ENCODE measurements at places on chromosomes 1 and 21. TPM values are rescaled to one million over a fixed set of nuclear protein-coding genes. Genes with fewer than 3 reads are reported as not detected.

SPRR2A gene
- not detected for total RNA-seq

GLRX2 gene
- 4.7 TPM for total RNA-seq

ATP5PB gene
- total RNA-seq = 92.1 TPM

F3 gene
- 73.6 TPM for total RNA-seq

TTC4 gene
- total RNA-seq = 17.2 TPM

CD52 gene
- total RNA-seq = not detected

OR2AK2 gene
- total RNA-seq = not detected

GRCh38 chr1:54131419-54131818 lies 21.4 kb downstream of the CDCP2 start:
- DNase-seq = no peak
- H3K4me1 ChIP-seq = no peaks in the 10 kb centered on the region
- no peaks in the 10 kb centered on the region for H3K27me3 ChIP-seq
- no peaks in the 10 kb centered on the region for H3K36me3 ChIP-seq

- no peaks in the 10 kb centered on the region for H3K27me3 ChIP-seq
- no peak overlapping the region for H3K4me3 ChIP-seq
- no peaks in the 10 kb centered on the region for H3K36me3 ChIP-seq
These were observed 528.9 kb downstream of the OMA1 start for GRCh38 chr1:58017641-58018040.

DNA sequence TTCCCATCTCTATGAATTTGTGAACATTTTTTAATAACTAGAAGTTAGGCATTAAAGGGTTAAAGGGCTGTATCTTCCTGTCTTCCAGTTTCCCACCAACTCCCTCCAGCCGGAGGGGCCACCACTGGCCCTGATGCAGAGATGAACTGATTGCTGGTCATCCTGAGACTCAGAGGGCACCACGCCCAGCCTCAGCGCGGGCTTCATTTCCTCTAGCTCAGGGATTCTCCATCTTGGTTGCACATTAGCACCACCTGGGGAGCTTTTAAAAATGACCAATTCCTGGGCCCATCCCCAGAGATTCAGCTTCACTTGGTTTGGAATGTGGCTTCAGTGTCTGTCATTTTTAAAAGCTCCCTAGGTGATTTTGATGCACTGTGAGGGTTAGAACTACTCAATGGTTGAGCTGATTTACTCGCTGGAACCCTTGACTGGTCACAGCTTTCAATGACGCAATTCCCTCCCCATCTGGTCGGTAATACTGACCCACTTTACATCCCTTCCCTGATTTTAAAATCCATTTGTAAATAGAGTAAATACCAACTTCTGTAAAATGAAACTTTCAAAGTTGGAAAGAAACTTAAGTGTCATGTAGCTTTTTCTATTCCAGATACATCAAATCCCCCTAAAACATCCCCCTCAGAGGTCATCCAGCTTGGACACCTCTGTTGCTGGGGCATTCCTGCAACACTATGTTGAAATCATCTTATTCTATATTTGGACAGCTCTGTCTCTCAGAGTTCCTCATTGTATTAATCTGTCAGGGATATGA lies 5.1 kb downstream of the NAV1 start:
- H3K27ac ChIP-seq = peak overlapping the region; percentile 93
- no peak overlapping the region for H3K4me3 ChIP-seq
- no peaks in the 10 kb centered on the region for H3K36me3 ChIP-seq
- H3K27me3 ChIP-seq = no peaks in the 10 kb centered on the region

- no peaks in the 10 kb centered on the region for H3K36me3 ChIP-seq
- no peak overlapping the region for H3K27ac ChIP-seq
- H3K4me3 ChIP-seq = no peak overlapping the region
These were observed 166.8 kb downstream of the RHOU start for GRCh38 chr1:228901936-228902681.

GRCh38 chr1:83822208-83822607 lies 176.7 kb downstream of the TTLL7 start:
- H3K36me3 ChIP-seq = no peaks in the 10 kb centered on the region
- no peaks in the 10 kb centered on the region for H3K4me1 ChIP-seq
- no peaks in the 10 kb centered on the region for H3K27me3 ChIP-seq
- no peak for DNase-seq

GRCh38 chr21:41207401-41208375 lies 39.7 kb downstream of the BACE2 start:
- H3K27ac ChIP-seq = peak overlapping the region; percentile 67
- no peaks in the 10 kb centered on the region for H3K27me3 ChIP-seq
- DNase-seq = peak; percentile 50
- H3K4me1 ChIP-seq = peaks cover 37% of the 10 kb centered on the region
- peak overlapping the region; percentile 52 for H3K4me3 ChIP-seq

DNA sequence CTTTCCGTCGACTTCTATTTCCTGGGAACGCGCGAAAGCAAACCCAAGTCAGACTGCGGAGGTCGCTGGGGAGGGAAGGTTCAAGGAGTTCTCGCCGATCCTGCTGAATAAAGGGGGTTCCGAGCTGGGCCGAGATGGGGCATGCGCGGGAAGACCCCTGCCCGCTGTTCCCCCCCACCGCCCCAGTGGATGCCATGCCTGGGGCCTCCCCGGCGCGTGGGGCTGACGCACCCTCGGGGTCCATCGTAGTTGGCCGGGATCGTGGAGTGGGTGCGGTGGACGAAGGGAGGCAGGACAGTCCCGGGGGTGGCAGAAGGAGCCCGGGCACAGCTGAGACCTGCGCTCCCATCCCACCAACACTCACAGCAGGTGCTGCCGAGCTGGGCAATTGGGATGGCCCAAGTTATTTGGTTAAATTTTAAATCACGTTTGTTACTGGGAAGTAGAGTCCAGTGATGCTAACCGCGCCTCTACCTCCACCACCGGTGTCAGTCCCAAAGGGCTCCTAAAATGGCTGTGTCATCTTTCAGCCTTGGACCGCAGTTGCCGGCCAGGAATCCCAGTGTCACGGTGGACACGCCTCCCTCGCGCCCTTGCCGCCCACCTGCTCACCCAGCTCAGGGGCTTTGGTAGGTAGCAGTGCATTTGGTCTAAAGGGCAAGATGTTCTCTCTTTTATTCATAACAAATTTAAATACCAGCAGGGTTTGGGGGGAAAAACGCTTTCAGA lies 801 bp downstream of the MX1 start:
- peak overlapping the region; percentile 83 for H3K4me3 ChIP-seq
- no peaks in the 10 kb centered on the region for H3K36me3 ChIP-seq
- H3K27ac ChIP-seq = no peak overlapping the region
- no peak for DNase-seq
- H3K27me3 ChIP-seq = no peaks in the 10 kb centered on the region

GRCh38 chr1:167987174-167987573 lies 50.3 kb upstream of the MPC2 start:
- no peaks in the 10 kb centered on the region for H3K27me3 ChIP-seq
- no peak overlapping the region for H3K4me3 ChIP-seq
- H3K4me1 ChIP-seq = peaks cover 4% of the 10 kb centered on the region
- no peak for DNase-seq
- no peaks in the 10 kb centered on the region for H3K36me3 ChIP-seq

GRCh38 chr1:208238710-208239472 lies 5.3 kb downstream of the PLXNA2 start:
- peaks cover 2% of the 10 kb centered on the region for H3K36me3 ChIP-seq
- H3K27ac ChIP-seq = peak overlapping the region; percentile 39
- no peaks in the 10 kb centered on the region for H3K27me3 ChIP-seq
- no peak for DNase-seq

DNA sequence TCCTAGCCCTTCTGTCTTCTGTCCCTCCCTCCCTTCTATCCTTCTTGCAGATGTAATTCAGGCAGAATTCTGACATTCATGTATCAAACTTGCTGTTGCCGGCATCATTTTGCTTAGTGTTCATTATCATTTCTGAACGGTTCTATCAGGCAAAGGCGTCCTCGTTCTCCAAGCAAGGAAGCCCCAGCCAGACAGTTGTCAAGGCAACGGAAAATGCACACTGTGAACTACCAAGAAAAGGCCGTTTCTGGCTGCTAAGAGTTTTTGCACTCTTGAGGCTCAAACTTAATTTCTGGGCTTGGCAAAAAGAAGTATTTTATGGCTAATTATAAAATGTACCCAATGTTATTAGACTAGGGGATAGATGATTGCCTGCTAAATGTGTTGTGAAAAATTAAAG lies 164.7 kb upstream of the KCNJ15 start:
- H3K4me1 ChIP-seq = no peaks in the 10 kb centered on the region
- H3K27me3 ChIP-seq = no peaks in the 10 kb centered on the region
- H3K36me3 ChIP-seq = no peaks in the 10 kb centered on the region
- H3K4me3 ChIP-seq = no peak overlapping the region
- DNase-seq = no peak
- no peak overlapping the region for H3K27ac ChIP-seq

DNA sequence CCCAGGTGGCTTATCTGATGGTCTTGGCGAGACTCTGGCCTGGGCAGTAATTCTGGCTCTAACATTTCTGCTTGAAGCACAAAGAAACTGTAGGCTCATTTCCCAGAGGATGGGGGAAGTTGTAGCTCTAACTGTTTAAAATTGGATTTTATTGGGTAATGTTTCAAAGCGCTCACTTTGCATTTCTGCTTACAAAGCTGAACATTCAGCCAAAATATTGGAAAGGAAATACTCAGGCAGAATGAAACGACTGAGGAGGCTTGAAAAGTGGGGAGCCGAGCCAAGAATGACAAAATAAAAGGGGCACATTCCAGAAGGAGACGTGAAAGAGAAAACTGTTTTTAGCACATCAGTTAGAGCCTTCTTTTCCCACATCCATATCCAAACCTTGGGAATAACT lies 202.6 kb downstream of the GRIK1 start:
- H3K27me3 ChIP-seq = no peaks in the 10 kb centered on the region
- no peak overlapping the region for H3K27ac ChIP-seq
- no peaks in the 10 kb centered on the region for H3K4me1 ChIP-seq
- DNase-seq = no peak

DNA sequence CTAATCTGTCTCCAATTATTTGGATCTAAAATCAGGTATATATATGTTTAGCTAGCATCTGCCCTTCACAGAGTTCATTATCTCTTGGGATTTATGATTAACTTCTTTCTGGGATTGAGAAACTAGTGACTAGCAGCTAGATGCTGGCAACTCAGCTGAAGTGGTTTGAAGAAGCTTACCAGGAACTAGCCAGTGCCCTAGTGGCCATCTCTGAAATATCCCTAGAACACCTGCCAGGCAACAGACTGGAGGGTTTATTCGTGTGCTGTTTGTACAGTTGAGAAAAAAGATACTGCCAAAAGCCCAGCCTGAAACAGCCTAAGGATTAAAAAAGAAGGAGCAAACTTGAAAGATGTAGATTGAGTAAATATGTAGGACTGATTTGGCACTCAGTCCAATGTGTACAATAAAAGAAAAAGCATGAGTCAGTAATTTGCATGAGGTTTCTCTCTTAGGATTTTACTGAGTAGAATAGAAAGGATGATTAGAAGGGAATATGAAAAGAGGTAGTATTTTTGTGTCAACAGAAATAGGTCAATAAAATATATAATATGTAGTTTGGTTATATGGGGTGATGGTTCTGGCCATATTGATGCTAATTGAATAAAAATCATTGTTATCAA lies 1144.6 kb upstream of the ADGRL2 start:
- H3K4me1 ChIP-seq = no peaks in the 10 kb centered on the region
- no peaks in the 10 kb centered on the region for H3K27me3 ChIP-seq
- H3K4me3 ChIP-seq = no peak overlapping the region
- H3K36me3 ChIP-seq = no peaks in the 10 kb centered on the region
- H3K27ac ChIP-seq = no peak overlapping the region

DNA sequence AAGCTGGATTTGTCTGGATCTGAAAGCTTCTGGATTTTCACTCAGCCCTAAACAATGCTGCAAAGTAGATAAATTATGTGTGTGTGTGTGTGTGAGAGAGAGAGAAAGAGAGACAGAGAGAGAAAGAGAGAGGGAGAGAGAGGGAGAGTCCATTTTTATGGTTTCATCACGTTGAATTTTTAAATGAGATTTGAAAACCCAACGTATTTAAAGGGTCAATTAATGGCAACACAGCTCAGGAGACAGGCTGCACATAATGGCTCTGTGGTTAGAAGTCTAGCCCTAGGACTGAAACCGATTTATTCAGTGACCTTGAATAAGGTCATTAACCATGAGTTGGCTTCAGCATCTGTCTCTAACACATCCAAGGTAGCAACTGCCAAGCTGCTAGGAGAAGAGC lies 35.3 kb upstream of the FMN2 start:
- no peaks in the 10 kb centered on the region for H3K4me1 ChIP-seq
- no peak for DNase-seq
- no peak overlapping the region for H3K27ac ChIP-seq
- no peaks in the 10 kb centered on the region for H3K27me3 ChIP-seq
- H3K36me3 ChIP-seq = no peaks in the 10 kb centered on the region

- DNase-seq = no peak
- no peaks in the 10 kb centered on the region for H3K36me3 ChIP-seq
- no peak overlapping the region for H3K4me3 ChIP-seq
- H3K27me3 ChIP-seq = no peaks in the 10 kb centered on the region
These were observed 99.4 kb downstream of the GIPC2 start for GRCh38 chr1:78145105-78145580.

DNA sequence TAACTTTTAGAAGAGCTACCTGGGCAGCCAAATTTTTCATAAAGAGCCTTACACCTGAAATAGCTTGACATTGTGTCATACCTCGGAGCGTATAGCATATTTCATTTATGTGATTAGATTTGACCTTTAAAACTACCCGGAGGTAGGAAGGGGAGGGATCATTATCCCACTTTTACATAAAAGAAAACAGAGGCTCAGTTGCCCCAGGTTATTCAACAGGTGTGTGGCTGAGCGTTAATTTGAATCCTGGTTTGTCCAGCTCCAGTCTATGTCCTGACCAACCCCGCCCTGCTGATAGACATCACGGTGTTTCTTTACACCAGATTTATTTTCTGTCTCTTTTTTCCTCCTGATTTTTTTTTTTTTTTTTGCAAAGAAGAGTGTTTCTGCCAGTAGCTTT lies 39.7 kb downstream of the PBX1 start:
- no peaks in the 10 kb centered on the region for H3K36me3 ChIP-seq
- no peak overlapping the region for H3K4me3 ChIP-seq

GRCh38 chr1:201790261-201790660 lies 38.7 kb upstream of the IPO9 start:
- H3K27ac ChIP-seq = peak overlapping the region; percentile 79
- no peaks in the 10 kb centered on the region for H3K27me3 ChIP-seq
- no peak overlapping the region for H3K4me3 ChIP-seq
- peaks cover 82% of the 10 kb centered on the region for H3K4me1 ChIP-seq
- H3K36me3 ChIP-seq = peaks cover 63% of the 10 kb centered on the region

GRCh38 chr1:35539824-35540261 lies 17.4 kb downstream of the KIAA0319L start:
- H3K27me3 ChIP-seq = no peaks in the 10 kb centered on the region
- peak overlapping the region; percentile 75 for H3K27ac ChIP-seq

- no peaks in the 10 kb centered on the region for H3K36me3 ChIP-seq
- no peak for DNase-seq
- no peaks in the 10 kb centered on the region for H3K27me3 ChIP-seq
- H3K4me3 ChIP-seq = no peak overlapping the region
These were observed 106.5 kb downstream of the PHTF1 start for GRCh38 chr1:113652771-113653170.
